ENCODE measurements at places on chromosomes 12 and 14.

DNA sequence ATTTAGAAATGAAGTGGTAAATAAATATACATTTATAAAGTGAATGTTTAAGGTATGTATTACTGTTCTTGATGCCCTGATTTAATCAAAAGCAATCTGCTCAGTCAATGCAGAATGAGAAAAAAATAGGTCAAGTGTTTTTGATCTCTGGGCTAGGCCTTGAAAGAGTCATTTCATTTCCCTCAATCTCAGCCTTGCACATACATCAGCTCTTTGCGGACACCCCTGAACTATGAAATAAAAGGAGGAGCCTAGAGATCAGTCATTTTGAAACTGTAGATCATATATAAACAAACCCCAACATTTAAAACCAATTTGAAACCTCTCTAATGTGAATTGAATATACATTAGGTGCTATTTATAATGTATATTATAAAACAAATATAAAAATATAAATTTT, 42.5 kb downstream of the ATG2B start:
- no peak for DNase-seq

DNA sequence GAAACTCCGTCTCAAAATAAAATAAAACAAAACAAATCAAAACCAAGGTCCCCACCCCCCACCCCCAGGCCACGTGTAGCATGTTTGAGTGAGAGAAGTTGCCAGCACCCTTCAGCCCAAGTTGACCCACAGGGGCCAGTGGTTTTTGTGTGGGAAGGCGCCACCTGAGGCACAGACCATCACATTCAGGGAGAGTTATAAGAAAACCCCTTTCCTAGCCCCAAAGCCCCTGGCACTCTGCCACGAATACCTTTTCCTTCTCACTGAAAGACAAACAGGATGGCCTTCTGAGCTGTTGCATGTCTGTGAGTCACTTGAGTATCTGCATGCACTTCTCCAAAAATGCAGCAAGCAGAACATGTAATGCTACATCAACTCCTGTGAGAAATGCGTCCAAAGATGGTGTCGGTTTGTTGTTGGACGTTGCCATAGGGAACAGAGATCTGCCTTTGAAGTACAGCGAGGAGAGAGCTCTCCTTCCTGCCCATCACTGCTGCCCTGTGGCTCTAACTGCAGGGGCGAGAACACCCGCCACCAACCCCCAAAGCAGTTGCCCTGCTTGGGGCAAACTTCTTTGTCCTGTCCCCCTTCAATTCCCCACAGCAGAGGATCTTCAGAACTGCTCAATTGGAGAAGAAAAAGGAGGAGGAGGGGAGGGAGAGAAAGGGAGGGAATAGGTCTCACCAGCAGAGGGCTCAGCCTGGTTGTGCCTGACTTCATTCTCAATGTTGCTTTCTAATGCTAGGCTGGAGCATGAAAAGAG, 2.7 kb upstream of the TRAF3 start:
- no peak for DNase-seq

GRCh38 chr14:63517354-63517753, 25.8 kb downstream of the PPP2R5E start:
- no peak for DNase-seq

DNA sequence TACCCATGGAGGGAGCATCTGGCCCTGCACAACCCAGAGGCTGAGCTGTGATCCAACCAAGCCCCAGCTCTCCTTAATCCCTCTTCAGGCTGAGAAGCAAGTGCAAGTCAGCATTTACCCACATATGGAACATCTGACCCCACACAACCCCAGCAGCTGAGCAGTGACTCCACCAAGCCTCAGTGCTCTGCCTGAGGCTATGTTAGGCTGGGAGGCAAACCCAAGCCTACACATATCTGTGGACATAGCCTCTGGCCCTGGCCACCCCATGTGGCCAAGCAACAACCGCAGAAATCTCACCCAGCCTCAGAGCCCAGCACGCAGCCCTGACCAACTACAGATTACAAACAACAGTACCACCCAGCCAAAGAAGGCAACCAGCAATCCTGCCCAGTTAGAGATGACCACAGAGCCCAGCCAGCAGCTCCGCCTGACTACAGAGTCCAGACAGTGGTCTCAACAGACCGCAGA, 142.8 kb downstream of the NUAK1 start:
- no peak for DNase-seq

DNA sequence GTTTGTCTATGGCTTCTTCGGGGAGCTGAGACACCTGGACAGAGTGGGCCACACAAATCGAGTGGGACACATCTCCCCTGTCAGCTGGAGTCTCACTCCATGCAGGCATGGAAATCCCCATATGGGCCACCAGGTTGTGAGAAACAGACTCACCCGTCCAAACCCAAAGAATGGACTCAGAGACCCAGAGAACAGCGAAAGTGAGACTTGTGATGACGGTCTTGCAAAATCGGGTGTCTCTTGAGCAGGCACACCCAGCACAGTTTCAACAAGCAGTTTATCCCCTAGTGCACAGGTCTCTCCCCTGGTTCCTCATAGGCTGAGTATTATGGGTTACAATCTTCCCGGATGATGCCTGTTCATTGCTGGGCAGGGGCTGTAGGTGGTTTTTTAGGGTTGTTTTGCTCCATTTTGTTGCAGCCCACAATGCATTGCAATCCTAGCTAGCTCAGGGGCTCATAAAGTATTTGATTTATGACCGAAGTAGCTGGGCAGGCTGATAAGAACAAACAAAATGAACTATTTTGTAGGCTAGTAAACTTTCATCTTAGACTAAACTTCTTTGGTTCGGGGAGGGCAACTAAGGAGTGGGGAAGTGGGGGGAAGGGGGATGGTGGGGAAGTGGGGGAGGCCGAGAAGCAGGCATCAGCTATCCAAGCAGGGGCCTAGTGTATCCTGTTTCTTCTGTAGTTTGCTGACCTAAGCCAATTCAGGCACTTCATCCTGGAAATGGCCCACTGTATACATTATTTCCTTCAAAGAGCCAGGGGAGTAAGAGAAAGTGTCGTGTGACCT, 45.3 kb downstream of the IQSEC3 start:
- DNase-seq: no peak

GRCh38 chr12:66664076-66664475, 14.8 kb downstream of the GRIP1 start:
- DNase-seq: no peak

DNA sequence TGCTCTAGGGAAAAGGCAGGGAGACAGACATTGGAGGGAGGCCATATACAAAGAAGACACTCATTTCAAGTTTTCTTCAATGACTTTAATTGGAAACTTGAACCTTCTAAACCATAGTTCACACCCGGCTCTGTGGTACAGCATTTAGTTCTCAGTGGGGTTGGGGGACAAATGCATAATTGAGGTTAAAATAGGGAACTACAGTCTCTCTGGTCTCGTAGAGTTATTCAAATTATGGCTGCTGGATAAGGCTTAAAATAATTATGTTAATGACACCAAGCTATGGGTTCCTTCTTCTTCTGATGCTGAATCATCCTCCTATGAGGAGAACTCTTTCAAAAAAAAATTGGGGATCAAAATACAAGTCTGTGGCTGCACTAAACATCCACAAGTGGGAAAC, 3.8 kb upstream of the RPAP3 start:
- no peak for DNase-seq

GRCh38 chr12:14972816-14973215, at the start of gene PDE6H:
PDE6H (plus strand) TSS chr12:14973042; CDS start chr12:14978013, 4,971 bp downstream.
- no peak for DNase-seq

- no peak for DNase-seq
Observed at GRCh38 chr14:58972233-58973017, 216.0 kb upstream of the DAAM1 start.

DNA sequence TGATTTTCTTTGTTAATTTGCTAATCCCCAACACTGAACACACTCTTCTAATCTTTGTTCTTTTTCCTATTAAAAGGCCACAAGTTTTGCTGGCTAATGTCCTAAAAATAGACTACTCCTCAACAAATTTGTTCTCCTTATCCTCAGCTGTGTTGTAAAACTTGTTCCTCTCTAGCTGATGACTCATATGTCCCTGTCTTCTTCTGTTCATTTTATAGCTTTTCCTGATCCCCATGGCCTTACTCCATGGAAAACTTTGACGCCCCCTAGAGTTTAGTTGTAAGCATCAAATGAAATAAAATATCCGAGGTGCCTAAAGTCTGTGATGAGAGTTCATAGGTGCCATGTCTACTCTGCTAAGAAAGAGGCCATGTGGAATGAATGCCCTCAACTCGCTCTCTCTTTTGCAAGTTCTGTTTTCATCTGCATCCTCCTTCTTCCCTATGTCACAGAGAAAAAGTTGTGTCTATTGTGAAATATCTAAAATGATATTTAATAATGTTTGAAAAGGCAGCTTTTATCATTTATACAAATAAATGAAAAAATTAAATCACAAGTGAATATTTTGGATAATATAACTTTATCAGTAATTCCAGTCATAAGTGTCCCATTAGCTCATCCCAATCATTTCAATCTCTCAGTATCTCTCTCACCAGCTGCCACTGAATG, 237.9 kb downstream of the IPO8 start:
- DNase-seq: no peak

DNA sequence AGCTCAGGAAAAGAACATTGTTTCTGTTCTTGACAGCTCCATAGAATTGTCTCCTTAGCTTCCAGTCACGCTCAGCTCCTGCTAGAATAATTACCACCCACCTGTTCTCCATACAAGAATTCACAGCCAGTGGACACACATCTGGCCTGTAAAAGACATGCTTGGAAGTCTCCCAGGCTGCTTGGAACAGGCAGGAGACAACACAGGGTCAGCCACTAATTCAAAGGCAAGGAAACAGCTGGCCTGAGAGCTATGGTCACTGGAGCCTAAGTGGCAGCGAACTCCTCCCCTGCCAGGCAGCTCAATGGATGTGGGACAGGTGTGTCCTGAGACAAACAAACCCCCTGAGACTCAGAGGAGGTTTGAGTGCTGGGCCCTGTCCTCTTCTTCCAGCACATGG, 22.9 kb upstream of the LTBP2 start:
- DNase-seq: no peak

- no peak for DNase-seq
Observed at GRCh38 chr12:24077161-24077560, 127.7 kb upstream of the SOX5 start.

DNA sequence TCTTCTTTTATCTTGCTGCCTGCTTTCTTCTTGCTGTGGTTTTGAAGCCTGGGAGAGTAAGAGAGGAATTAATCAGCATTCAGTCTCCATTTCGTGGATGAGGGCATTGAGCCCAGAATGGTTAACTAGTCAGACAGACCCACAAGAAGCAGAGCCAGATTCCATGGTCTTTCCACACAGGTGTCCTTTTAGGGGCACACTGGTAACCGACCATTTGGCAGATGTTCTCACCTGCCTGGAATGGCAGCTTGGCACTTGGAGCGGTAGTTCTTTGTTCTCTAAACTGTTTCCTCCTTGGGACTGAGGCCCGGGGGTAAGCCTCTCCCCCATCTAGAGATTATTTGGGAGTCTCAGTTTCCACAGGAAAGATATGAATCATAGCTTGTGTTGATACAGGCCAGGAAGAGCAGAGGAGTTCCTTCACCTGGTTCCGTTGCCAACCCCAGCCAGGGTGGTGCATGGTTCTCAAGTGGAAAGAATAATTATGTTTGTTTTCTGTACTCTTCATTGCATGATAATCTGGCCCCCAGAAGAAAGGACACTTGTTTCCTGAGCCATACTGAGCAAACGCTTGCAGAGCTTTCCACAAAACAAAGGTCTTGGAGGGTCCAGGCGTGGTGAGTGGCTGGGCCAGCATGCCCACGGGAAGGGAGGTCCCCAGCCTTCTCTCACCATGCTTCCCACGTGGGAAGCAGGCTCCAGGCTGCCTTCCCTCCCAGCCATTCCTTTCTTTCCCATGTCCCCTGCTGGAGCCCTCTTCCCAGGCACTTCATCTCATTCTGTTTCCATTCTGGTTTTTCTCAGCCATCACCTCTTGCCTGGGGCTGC, 2.0 kb upstream of the KRT75 start:
- no peak for DNase-seq

- no peak for DNase-seq
Observed at GRCh38 chr12:101891462-101891971, 14.1 kb downstream of the DRAM1 start.

GRCh38 chr14:103332143-103332919, 1.7 kb upstream of the EIF5 start:
- DNase-seq: no peak

DNA sequence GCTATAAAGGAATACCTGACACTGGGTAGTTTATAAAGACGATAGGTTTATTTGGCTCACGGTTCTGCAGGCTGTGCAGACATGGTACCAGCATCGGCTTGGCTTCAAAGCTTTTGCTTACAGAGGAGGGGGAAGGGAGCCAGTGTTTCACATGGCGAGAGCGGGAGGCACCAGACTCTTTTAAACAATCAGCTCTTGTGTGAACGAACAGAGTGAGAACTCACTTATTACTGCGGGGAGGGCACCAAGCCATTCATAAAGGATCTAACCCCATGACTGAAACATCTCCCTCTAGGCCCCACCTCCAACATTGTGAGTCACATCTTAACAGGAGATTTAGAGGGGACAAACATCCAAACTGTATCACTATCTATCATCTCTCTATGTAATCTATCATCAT, 227.4 kb downstream of the TMEM132D start:
- no peak for DNase-seq

DNA sequence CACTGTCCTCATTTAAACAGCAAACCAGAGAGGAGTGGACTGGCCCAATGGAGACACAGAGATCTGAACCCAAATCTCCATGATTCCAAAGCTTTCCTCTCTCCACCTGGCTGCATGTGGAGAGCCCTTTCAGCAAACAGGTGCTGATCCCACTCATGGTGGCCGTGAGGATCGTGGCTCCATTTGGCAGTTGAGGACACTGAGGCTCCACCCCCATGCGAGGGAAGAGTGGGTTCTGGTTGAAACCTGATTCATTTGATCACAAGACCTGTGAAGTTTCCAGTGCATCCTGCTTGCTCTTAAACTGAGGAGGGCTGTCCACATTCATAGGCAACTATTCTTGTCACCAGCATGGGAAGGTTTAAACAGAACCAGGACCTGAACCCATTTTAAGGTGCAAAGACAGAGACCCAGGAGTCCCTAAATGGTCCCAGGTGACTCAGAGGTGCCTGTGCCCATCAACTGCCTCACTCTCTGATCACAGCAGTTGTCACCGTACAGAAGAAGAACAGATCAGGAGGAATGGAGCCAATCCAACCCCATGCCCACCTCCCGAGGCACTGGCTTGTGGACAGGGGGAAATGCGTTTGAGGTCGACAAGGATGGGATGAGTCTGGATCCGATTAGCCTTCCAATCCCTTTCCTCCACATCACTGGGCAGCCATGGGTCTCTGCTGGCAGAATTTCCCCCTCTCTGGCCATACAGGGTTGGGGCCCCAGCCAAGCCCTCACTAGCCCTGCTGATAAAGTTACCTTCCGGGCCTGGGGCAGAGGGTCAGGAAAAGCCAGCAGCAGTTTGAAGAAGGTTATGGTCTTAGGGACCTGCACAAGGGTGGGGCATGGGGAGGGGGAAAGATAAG, 45.5 kb upstream of the BCL11B start:
- no peak for DNase-seq

Data from GM18507 (cell line).